ENCODE measurements at places on chromosomes 13 and 19.

DNA sequence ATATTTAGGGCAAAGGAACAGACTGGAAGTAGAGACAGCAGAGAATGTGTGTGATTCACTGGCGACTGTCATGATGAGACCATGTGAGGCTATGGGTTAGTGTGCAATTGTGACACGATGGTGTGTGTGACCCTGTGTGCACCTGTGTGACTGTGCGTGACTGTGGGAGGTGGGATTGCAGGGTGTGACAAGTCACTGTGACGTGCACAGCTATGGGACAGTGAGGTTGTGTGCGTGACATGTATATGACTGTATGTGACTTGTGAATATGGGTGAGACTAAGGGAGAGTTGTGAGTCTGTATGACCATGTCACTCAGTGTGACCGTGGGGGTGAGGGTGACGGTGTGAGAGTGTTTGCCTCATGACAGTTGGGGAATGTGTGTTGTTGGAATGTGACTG, 3.4 kb upstream of the GIPR start:
- no peak for DNase-seq

- DNase-seq, result no peak
Observed at GRCh38 chr13:67950603-67951002, 720.5 kb upstream of the PCDH9 start.

DNA sequence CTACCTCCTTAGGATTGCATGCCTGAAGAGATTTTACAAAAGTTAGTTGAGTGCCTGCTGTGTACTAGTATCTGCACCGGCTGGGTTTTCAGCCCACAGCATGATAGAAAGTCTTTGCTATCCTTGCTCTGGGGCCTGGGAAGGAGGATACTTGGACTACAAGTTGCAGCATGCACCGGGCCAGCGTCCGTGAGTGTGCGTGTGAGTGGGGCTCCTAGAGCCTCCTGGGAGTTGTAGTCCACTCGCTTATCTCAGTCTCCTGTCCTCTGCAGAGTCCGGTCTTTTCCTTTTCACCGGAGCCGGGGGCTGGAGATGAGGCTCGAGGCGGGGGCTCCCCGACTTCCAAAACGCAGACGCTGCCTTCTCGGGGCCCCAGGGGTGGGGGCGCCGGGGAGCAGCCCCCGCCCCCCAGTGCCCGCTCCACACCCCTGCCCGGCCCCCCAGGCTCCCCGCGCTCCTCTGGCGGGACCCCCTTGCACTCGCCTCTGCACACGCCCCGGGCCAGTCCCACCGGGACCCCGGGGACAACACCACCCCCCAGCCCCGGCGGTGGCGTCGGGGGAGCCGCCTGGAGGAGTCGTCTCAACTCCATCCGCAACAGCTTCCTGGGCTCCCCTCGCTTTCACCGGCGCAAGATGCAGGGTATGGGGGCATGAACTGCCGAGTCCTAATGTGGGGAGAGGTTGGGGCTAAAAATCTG, 20.6 kb downstream of the BRSK1 start:
- no peak for DNase-seq

DNA sequence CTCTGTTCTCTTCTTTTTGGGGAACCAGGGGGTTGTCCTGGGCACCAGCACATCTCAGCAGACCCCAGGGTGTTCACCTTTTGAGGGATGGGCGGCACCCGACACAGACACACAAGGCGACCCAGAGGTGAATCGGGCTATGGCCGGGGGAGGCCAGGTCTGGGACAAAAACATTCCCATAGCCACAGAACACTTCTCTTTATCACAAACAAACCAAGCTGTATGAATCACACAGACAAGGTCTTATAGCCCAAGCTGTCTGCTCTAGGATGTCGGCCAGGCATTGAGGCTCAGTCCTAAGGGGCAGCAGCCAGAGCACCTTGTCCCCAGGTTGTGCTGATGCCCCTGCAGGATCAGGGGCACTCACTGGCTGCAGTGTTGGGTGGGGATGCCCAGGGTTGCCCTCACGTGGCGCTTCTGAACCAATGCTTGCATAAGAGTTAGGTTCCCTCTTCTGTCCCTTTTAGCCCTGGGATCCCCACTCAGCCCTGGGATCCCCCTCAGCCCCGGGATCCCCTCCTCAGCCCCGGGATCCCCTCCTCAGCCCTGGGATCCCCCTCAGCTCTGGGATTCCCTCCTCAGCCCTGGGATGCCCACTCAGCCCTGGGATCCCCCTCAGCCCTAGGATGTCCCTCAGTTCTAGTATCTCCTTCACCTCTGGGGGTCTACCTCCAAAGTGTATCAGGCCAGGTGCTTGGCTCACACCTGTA, 26.9 kb downstream of the MAU2 start:
- DNase-seq, result no peak

DNA sequence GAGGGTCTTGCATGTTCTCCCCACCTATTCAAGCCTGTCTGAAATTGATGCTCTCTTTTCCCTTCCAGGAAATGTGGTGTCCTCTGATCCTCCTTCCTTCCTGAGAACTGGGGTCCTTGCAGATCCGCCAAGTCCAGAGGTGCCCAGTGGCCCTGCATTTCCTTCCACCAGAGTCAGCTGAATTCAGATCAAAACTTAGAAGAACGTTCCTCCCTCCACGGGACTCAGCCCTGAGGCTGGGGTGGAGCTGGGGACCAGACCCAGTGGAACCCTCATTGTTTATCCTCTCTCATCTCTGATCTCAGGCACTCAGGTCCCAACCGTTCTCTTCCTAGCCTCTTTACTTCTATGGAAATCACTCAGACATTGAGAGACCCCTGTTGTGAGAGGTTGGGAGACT, 477.3 kb downstream of the TSHZ3 start:
- no peak for DNase-seq

DNA sequence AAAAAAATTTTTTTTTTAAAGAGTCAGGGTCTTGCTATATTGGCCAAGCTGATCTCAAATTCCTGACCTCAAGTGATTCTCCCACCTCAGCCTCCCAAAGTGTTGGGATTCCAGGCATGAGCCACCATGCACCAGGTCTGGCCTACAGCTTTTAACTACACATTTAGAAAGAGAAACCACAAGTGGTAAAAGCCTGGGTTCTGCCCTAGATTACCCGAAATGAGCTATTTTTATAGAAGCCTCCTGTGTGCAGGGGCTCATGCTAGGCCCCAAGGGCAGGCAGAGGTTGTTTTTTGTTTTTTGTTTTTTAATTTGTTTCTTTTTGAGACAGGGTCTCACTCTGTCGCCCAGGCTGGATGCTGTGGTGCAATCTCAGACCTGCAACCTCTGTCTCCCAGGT, 14.0 kb upstream of the MYADM start:
- DNase-seq, result no peak

DNA sequence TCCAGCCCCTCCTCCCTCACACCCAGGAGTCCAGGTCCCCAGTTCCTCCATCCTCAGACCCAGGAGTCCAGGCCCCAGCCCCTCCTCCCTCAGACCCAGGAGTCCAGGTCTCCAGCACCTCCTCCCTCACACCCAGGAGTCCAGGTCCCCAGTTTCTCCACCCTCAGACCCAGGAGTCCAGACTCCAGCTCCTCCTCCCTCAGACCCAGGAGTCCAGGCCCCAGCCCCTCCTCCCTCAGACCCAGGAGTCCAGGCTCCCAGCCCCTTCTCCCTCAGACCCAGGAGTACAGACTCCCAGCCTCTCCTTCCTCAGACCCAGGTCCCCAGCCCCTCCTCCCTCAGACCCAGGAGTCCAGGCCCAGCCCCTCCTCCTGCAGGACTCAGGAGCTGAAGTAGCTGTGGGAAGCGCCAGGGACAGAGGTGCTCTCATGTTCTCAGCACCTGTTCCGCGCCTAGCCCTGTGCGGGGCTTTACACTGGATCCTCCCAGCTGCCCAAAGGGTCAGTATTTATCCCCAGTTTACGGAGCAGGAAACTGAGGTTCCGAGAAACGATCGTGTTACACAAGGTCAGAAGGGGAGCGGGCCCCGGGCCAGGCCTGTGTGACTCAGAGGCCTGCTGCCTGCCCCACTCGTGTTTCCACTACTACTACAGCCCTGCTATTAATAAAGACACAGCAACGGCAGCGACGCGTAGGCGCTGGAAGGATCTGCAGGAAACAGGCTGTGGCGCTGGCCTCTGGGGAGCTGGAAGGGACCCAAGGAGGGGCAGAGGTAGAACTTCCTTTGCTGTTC, 1.7 kb upstream of the SBK3 start:
- DNase-seq, result no peak

DNA sequence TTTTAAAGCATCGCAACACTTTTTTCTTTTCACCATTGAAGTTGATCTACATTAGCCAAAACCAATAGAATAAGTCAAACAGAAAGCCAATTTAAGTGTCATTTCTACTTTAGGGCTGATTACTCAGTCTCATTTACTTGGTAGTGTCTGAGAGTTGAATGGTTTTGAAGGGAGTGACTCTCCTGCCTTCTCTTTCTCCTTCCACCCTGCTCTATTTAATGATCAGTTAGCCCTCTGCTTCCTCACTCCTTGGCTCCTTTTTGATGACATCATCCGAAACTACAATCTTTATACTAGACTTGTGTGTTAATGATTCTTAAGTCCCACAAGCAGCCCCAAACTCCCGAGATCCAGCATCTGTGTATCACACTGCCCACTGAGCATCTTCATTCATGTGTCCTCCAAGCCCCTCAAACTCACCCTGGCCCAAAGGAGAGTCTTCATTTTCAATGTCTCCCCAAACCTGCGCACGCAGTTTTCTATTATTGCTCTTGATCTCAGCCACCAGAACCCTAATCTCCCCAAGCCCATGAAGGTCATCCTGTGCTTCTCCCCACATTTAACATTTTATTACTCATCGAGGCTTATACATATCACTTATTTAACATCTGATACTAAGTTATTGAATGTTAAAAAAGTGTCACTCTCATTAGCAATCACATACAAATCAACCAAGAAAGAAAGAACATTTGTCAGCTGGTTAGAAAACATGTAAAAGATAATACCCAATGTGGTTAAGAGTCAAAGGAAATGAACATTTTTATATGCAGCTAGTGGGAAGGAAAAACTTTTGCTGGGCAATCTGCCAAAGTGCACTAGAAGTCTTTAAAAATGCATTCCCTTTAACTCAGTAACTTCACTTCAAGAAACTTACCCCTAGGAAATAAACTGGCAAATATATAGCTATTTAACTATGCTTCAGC, 32.2 kb upstream of the ARGLU1 start:
- DNase-seq, result no peak

GRCh38 chr13:76198568-76199163, 562.5 kb downstream of the LMO7 start:
- no peak for DNase-seq

- no peak for DNase-seq
Observed at GRCh38 chr13:66068683-66069082, 1161.5 kb downstream of the PCDH9 start.

DNA sequence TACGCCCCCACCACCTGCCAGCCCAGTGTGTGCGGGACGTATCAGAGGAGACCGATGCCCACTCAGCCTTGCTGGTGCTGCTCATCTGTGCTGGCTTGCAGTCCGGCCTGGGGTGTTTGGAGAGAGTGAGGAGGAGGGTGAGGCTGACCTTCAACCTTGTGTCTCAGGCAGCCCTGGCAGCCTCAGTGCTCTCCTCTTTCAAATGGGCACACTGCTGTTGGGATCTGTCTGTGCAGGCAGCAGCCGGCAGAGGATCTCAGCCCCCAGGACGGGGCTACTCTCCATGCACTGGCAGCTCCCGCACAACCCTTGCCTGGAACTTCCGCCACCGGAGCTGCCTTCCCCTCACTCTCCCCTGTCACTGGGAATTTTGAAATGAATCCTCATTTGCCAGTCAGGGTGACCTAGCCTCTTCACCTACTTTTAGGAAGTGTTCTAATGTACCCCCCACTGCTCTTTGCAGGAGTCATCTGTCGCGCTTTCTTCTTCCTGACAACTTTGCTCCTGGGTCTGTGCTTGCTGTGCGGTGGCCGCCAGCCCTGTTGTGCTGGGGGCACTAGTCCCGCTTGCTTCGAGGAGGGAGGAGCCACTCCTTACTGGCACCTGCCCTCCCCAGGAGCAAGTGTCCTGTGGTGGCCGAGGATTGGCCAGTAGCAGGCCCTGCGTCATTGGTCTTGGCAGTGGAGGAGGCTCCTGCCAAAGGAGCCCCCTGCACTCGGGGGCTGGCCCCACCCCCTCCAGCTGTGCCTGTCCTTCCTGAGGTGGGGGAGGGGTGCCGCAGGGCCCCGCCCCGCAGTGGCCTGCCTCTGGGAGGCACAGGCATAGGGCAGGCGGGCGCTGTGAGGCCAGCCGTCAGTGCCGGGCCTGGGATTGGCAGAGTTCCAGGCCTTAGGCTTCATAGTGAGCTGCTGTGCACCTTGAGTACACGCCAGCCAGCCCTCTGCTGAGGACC, 53.4 kb downstream of the TSSK6 start:
- no peak for DNase-seq

DNA sequence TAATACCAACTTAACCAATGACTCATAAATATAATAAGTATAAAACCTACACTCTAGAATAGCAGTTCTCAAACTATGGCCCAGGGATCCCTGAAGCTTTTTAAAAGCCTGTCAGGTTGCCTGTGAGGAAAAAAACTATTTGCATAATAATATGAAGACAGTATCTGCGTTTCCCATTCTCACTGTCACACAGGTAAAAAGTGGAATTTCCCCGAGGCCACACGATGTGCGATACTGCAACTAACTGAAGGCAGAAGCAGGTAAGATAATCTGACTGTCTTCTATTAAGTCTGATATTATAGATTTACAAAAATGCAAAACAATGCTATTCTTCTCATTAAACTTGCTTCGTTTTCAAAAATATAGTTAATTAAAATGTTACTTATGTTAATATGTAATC, 52.5 kb upstream of the EEF1AKMT1 start:
- no peak for DNase-seq

DNA sequence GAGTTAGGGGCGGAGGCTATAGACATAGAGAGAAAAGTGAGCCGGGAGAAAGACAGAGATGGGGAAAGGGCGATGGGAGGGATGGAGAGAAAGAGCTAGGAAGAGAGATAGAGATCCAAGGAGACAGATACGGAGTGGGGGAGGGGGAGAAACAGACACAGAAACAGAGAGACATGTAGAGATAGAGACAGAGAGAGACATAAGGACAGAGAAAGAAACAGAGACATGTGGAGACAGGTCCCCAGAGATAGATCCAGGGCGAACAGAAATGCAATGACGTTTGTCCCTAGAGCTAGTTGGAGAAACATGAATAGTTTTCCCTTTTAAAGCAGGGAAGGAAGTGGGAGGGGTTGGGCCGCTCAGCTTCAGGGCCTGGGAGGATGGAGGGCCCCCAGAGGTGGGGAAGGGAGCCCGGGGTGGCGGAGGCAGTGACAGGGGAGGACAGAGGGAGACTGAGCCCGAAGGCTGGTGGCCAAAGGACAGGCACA, 4.6 kb downstream of the PPP1R14A start:
- no peak for DNase-seq

GRCh38 chr13:48749699-48750473, 96.2 kb downstream of the CYSLTR2 start:
- DNase-seq, result peak; percentile 49

GRCh38 chr19:47310819-47311218, 1.2 kb downstream of the C5AR1 start:
- no peak for DNase-seq

GRCh38 chr19:54661846-54662481, 821 bp upstream of the LILRB4 start:
- DNase-seq, result no peak

DNA sequence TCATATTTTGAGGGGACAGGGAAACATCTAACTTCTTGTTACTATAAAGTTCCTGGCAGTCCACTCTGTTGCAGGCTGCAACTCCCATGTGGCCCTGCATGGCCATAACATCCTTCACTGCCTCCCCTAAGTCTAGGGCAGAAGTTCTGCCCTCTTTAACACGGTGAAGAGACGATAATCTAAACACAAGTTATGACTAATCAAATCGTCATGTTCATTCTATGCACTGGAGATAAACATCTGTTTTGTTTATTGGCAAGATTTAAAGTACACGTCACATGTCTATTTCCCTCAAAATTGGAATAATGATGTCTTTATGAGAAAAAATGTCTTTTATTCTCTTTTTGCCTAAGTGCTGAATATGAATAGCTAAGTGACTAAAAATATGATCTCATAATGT, 1629.4 kb downstream of the PCDH9 start:
- DNase-seq, result no peak

All from GM12864 (cell line).